ENCODE measurements at places on chromosomes 1 and 21. TPM values are rescaled to one million over a fixed set of nuclear protein-coding genes. Genes with fewer than 3 reads are reported as not detected.

DNA sequence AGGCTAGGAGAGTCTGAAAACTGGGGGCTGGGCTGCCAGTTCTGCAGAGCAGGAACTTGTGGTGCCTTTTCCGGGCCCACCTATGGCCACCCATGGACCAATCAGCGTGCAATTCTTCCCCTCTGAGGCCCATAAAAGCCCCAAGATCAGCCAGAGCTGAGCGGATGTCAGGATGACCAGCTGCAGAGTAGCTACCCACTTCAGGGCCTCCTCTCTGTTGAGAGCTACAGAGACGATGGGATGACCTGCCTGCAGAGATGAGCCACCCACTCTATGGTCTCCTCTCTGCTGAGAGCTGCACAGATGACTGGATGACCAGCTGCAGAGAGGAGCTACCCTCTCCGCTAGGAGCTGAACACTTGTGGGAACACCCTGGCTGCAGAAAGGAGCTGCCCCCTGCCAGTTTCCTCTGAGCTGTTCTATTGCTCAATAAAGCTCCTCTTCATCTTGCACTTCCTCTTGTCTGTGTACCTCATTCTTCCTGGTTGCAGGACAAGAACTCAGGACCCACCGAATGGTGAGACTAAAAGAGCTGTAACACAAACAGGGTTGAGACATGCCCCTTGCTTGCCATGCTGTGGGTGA lies 12.8 kb upstream of the AADACL4 start:
- no peak for DNase-seq

- no peak for DNase-seq
Observed at GRCh38 chr1:246428542-246429308, 78.4 kb downstream of the SMYD3 start.

GRCh38 chr1:45846931-45847330 lies 43.5 kb downstream of the MAST2 start:
- no peak for DNase-seq

PRELP gene
- not detected for total RNA-seq

DNA sequence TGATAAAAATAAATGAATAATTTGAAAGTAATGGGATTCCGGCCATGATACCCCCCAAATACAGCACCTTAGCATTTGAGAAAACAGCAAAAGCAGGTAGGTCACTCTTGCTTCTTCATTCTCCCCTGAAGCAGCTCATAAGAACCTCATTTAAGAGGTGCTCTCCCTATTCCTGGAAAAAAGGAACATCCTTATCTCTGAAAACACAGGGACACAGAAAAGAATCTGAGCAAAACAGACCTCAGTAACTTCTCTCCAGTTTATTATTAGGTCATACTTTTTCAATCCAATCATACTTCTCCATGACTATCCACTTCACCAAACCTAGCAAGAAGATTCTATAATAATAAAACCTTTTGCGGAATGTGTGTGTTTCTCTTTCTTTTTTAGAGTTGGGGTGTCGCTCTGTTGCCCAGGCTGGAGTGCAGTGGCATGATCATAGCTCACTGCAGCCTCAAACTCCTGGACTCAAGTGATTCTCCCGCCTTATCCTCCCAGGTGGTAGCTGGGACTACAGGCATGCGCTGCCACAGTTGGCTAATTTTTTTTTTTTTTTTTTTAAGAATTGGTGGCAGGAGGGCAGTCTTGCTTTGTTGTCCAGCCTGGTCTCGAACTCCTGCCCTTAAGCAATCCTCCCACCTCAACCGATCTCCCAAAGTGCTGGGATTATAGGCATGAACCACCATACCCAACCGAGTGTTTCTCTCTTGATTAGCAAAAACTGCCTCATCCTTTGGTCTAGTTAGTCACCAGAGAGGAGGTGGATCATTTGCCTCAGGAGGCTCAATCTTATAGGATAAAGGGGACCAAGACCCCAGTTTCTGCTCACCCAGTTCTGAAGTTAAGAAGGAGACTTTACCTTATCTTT lies 10.6 kb upstream of the TRIM33 start:
- DNase-seq, result no peak

GRCh38 chr1:154517661-154518060 lies 15.4 kb upstream of the SHE start:
- DNase-seq, result no peak

GRCh38 chr1:108117945-108118902 lies 81.9 kb downstream of the SLC25A24 start:
- DNase-seq, result no peak

MAPKAPK2 gene
- total RNA-seq, result 71.2 TPM

- DNase-seq, result no peak
Observed at GRCh38 chr1:147717706-147718097, 42.7 kb downstream of the GJA5 start.

- DNase-seq, result no peak
Observed at GRCh38 chr1:200520735-200521134, 99.8 kb downstream of the KIF14 start.

DNA sequence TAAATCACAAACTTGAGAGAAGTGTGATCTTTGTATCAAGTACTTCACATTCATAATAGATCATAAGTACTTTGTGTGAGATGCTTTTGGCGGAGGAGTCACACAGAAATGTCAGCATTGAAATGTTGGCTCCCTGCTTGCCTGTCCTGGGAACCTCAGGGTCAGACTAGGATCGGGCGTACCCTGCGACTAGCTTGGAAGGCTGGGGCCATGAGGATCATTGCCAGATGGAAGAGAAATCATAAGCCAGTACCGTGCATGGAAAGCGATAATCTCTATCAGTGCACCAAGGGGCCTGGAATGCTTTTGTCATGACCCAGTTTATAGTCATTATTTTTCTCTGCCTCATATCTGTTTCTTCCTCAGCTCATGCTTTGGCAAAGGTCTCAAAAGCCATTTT lies 35.5 kb downstream of the MTR start:
- DNase-seq, result no peak

- DNase-seq, result no peak
Observed at GRCh38 chr1:90778486-90778885, 61.4 kb upstream of the BARHL2 start.

DNA sequence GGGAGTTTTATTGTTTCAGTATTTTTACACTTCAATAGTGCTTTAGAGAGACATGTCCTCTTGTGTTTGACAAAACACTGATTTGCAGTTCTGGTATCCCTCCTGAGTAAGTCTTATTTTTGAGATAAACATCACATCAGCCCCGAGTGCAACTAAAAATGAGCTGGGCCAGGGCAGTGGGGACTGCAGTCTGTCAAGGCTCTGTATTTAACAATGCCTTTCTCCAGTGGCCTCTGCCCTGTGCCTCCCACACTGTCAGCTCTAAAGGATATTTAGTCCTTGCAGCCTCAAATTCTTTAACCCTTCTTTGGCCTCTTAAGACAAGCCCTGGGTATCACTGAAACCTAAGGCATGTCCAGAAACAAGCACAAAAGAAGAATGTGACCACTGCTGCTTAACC lies 160.6 kb downstream of the ST6GALNAC5 start:
- no peak for DNase-seq

OR2M3 gene
- not detected for total RNA-seq

DNA sequence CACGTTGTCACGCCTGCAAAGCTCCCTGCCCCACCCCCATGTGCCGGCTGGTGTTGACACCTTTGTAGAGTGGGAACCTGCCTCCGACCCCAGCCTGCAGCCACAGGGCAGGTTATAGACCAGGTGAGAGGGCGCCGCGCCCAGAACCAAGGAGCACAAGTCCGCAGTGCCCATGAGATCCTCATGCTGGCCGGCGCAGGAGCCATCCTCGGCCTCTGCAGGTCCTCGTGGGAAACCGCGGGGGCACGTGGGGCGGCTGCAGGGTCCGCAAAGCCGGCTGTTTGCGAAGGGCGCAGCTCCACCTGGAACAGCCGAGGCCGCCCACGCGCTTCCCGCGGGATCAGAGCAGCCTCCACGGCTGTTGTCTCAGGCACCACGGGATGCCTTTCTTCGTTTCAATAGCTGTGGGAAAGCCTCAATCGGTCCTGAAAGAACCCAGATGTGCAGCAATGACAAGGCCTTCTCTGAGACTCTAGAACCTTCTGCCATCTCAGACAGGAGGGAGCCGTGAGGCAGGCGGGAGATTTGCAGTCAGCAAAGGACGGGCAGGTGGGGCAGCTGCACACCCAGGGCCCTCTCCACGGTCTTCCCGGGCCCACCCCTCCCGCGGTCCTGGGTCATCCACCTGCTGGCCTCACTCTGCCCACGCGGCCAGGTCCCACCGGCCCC lies 29.9 kb downstream of the POFUT2 start:
- peak; percentile 10 for DNase-seq

DNA sequence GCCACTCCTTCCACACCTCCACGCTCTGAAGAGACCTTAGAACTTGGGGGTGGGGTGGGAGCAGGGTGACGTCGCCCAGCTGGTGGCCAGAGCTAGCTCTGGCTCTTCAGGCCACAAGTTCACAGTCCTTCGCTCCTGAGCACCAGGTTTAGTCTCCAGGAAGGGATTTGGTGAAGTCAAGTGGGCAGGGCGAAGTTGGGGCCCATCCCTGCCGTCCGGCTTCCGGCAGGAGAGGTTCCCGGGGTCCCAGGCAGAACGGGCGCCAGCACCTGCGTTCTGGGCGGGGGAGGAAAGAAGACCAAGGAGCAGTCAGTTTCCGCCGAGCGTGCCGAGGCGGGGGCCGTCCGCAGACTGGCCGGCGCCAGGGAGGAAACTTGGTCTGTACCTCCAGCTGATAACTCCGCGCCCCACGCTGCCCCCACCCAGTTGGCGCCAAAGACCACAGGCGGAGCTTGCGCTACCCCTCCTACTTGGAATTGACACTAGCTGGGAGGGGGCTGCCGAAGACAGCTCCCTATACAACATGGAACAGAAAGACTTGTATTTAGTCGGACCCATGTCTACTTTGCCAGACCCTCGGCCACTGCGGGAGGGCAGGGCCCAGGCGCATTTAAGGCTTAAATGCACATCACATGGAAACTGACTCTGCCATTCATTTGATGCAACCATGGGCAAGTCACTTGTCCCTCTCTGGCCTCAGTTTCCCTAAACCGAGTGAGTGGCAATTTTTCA lies 995 bp downstream of the ID3 start:
- no peak for DNase-seq

DNA sequence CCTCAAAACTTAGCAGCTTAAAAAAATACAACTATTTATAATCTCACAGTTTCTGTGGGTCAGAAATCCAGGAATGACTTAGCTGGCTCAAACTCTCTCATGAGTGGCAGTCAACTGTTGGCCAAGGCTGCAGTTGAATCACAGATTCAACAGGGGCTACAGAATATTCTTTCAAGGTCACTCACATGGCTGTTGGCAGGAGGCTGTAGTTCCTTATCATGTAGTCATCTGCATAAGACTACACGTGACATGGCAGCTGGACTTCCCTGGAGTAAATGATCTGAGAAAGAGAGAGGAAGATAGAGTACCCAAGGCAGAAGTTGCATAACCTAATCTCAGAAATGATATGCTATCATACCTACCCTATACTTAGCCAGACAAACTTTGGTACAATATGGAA lies 75.2 kb upstream of the TSPAN2 start:
- DNase-seq, result no peak

- DNase-seq, result no peak
Observed at GRCh38 chr21:15682977-15683376, 46.8 kb upstream of the USP25 start.

SFN gene
- total RNA-seq, result 0.22 TPM

- no peak for DNase-seq
Observed at GRCh38 chr1:161009602-161010211, 11.2 kb downstream of the F11R start.

DNA sequence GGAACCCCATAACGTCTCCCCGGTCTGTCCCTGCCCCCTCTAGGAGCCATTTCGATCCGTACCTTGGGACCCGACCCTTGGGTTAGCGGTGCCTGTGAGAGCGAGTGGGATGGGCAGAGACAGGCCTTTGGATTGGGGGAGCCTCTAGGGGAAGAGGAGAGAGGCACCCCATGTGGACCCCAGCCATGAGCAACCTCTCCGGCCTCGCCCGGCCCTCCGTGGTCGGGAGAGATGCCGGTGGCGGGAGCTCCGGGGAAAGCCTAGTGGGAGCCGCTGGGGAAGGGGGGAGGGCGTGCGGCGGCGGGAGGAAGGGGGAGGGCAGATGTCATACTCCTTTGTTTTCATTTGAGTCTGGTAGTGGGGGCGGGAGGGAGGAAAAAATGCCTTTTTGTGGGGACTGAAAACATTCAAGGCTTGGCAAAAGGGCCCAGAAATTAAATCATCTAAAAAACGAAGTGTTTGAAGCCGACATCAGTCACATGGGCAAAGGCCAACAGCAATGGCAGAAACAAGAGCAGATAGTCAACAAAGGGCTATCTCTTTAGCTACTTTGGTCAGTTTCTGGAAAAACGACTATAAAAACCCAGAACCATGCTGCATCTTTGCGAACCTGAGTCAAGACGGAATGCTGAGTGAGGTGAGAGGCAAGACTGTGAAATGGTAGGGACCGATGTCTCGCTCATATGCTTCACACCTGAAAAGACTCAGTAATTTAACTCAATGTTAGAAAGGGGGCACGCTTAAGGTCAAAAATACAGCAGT lies 758 bp downstream of the PTBP2 start:
- no peak for DNase-seq

RGS8 gene
- not detected for total RNA-seq

DNA sequence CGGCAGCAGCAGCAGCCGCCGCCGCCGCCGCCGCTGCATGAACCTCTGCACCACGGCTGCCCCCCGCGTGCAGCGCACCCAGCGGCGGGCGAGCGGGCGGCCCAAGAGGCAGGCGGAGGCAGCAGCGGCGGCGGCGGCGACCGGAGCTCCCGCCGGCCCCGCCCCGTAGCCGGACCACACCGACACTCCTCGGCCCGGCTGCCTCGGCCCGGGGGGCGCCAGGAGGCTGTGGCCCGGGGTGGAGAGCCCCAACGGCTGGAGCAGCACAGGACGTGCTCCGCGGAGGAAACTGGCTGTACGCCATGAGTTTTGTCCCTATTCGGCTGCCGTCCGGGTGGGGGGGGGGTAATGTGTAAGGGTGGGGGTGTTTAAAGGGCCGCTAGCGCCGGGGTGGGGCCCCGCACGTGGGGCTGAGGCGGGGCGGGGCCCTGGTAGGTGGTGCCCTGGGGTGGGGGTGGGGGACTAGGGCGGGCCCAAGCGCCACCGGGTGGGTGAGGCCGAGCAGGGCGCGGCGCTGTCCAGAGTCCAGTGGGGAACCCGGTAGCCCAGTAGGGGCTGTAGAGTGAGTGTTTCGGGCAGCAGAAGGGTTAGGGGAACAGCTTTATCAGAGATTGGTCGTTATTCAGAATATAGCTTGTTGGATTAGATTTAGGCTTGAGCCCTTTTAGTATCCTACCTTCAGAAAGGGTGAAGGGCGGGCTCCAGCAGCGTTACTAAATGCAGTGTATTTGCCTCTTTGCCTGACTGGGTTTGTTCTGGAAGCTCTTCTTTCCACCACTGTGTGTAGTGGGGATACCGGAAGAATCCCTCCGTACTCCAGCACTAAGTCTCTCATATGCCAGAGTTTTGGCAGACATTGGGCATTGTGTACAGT lies at the start of gene FAM78B:
Gene FAM78B, minus strand, starts transcription at position 304 of the 874 bp plus-strand sequence. CDS start 753 bp downstream, outside the sequence.
- DNase-seq, result peak; percentile 55

Measured in activated B cell treated with CpG ODN at 0.5 μM for 24 hours (primary cell).